ENCODE measurements at places on chromosomes 2 and 18.

- no peak for DNase-seq
Measured at GRCh38 chr2:65501836-65502235, 69.4 kb upstream of the SPRED2 start.

- no peak for DNase-seq
Measured at GRCh38 chr2:58235984-58236383, 5.1 kb downstream of the FANCL start.

DNA sequence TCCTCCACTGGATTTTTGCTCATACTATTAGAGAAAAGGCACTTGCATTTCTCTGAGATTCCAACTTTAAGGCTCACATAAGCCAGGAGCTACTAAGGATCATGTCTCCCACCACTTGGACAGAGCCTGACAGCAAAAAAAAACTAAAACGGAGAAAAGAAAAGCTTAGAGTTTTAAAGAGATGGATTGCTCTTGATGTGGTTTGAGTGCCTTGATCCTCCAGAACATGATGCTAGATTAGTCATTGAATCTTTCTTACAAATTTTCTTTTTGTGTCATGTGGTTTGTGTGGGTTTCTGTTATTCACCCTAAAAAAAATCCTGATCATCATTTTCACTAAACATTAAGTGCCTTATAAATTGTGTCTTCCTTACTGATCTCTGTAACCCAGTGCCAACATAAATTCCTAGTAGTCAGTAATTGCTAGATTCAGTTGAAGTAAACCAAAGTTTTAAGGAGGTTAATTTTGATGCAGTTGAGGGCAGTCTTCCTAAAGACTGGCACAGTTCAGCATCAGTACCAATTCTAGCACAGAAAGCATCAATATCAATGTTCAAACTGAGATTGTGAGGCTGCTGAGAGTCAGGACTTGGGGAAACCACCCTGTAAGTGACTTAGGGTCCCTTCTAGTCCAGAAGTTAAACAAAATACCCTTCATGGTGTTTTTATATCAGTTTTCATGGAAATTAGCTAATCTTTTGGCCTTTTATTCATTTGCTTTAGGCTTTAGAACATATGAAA, 206.3 kb downstream of the RAD51AP2 start:
- DNase-seq: no peak

- DNase-seq: no peak
Measured at GRCh38 chr2:49251766-49252165, 97.5 kb upstream of the FSHR start.

- no peak for DNase-seq
Measured at GRCh38 chr18:42255908-42256765, 301.1 kb downstream of the PIK3C3 start.

DNA sequence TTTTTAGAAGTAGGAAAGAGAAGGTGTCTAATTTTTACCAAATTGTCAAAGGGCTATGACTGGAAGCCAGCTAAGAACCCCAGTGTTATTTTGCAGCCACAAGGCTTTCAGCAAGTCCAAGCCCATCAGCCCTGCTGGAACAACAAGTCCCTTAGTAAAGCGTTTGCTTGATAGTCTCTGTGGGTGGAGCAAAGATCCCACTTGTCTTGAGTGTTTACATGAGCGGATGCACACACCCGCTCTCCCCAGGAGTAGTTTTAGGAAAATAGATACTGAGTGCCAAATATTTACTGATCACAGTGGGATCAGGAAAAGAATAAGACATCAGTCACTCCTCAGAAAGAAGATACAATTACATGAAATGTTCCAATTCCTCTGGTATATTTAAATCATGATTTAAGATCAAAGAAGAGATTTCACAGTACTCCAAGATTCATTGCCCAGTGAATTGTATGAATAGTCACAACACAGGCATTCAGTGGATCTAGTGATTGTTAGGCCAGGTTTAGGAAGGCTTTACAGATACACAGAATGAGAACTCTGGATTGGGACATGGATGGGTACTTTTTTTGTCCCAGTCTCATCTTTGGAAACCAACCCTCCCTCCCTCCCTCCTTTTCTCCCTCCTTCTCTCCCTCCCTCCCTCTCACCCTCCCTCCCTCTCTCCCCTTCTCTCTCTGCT, 514.9 kb downstream of the PTPRM start:
- DNase-seq: no peak

DNA sequence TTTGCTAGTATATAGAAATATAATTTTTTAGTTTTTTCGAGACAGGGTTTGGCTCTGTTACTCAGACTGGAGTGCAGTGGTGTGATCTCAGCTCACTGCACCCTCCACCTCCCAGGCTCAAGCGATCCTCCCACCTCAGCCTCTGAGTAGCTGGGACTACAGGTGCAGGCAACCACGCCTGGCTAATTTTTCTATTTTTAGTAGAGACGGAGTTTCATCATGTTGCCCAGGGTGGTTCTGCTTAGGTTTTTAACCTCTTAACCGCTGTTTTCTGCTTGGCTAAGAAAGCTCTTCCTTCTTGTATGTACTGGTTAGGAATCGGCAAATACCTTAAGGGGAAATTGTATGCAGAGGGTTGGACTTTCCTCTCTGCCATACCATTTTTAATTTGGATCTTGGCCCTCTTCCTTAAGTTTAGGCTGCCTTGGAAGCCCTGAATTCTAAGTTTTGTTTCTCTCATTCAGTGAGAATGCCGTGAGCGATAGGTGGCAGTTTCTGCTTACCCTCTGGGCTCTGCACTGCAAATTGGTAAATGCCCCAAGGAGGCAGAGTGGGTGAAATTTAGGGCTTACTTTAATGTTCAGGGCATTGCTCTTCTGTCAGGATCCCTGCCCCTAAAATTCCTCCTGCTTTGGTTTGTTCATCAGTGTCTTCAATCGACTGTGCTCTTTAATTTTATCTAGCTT, 32.3 kb downstream of the EML6 start:
- DNase-seq: no peak

DNA sequence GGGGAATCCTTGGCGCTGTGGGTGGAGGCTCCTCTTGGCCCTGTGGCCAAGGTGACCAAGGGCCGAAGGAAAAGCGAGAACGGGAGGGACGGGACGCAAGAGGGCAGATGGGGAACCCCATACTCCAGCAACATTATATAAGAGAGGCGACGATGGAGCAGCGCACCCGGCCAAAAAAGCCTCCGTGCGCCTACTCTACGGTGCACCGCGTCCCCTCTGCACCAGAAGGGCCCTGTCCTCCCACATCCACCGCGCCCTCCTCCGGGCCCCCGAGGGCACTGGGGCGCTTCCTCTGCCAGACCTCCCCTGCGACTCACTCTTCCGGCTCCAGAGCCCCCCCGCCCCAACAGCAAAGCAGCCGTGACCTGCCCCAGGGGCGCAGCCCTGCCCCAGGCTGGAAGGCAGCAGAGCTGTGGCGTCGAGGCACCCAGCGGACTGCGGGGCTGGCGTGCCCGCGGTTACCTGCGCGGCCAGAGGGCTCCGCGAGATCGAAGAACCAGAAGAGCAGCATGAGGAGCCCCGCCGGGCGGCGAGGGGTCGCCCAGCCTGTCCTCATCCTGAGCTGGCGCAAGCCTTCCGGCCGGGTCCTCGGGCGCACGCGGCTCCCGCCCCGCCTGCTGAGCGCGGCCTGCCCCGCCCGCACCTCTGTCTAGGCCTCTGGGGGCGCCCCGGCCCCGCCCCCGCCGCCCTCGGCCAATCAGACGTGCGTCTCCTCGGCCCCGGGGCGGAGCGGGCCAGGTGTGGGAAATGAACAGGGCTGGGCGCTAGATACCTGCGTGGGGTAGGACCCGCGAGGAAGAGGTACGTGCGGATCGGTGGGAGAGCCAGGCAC, 106.3 kb upstream of the CD302 start:
- DNase-seq: no peak

- no peak for DNase-seq
Measured at GRCh38 chr2:157897106-157897971, 21.2 kb upstream of the ACVR1 start.

DNA sequence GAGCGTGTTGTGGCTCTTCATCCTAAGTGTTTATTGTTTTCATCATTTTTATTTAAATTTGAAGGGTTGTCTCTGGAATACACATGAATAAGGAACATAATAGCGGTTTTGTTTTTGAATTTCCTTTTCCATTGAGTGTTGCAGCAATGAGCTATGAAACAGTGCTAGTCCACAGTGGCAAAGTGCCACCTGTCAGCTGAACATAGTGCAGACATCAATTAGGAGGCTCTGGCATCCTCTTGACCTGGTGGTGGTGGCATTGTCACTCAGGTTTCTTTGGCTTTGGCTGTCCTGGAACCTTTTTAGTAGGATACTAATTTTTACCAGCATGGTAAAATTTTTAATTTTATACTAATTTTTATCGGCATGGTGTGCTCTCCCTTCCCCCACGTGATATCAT, 63.2 kb downstream of the UGGT1 start:
- no peak for DNase-seq

- DNase-seq: no peak
Measured at GRCh38 chr18:7725473-7725872, 158.4 kb downstream of the PTPRM start.

- no peak for DNase-seq
Measured at GRCh38 chr2:69975853-69976462, 14.5 kb upstream of the ASPRV1 start.

GRCh38 chr2:237479747-237480146, 7.3 kb upstream of the MLPH start:
- no peak for DNase-seq

GRCh38 chr2:120683701-120684100, 52.0 kb upstream of the GLI2 start:
- DNase-seq: no peak

- no peak for DNase-seq
Measured at GRCh38 chr2:23662941-23663920, 263.7 kb downstream of the ATAD2B start.

- DNase-seq: no peak
Measured at GRCh38 chr2:109009920-109010610, 21.0 kb upstream of the EDAR start.

- no peak for DNase-seq
Measured at GRCh38 chr2:24492421-24493279, 1.6 kb downstream of the NCOA1 start.

DNA sequence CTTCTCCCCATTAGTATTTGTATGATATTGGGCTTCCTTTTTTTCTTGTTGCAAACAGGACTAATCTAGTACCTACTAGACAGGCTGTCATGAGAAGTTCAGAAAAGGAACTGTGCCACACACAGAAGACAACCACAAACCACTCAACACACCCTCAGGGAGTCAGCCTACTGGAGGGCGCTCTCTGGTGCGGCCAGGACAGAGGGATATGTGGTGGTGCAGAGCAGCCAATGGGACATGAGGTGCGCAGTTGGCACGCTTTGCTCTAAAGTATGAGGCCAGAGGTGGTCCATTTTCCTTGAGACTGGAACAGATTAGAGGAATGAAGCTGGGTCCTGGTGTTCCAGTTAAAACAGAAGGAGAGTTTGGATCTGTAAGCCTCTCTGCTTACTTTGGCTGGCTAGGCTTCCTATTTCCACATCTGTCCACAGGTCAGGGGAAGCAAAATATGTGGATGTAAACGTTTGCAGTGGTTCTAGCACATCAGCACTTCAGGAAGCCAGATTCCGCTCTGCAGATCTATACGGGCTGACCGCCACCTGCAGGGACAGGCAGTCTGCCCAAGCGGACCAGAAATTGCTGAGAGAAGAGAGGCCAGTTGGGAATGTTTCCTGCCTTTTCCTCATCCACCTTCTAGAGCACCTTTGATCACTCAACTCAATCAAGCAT, 114.1 kb downstream of the GFPT1 start:
- no peak for DNase-seq

DNA sequence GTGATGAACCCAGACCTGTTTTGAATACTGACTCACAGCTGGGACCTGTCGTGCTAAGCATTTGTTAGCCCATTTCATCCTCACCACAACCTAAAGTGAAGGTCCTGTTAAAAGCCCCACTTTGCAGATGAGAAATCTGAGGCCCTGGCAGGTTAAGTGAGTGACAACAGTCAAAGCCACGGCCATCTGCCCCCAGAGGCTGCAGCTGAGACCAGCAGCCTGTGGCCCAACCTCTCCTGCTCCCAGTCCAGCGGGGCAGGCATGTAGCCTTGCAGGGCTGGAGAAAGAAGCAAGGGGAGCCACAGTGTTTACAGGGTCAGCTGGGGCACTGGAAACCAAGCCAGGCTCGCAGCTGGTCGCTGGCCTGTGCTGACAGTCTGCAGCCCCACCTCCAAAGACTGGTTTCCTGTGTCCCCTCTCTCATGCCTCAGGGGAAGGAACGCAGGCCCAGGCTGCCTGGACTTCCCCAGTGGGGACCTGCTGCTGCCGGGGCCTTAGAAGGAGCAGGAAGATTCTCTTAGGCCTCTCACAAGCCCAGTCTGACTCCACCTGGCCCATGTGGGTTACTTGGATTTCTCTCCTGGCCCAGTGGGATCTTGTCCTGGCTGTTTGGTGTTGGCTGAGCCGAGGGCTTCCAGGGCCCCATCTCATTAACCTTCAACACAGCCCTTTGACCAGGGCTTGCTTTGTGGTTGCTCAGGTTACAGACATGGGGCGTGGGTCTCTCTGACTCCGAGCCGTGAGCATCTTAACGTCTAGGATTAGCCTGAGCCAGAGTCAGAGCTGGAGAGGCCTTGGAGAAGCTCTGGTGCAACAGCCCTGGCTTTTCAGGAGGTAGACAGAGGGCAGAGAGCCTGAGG, 1.7 kb downstream of the INPP5D start:
- no peak for DNase-seq

DNA sequence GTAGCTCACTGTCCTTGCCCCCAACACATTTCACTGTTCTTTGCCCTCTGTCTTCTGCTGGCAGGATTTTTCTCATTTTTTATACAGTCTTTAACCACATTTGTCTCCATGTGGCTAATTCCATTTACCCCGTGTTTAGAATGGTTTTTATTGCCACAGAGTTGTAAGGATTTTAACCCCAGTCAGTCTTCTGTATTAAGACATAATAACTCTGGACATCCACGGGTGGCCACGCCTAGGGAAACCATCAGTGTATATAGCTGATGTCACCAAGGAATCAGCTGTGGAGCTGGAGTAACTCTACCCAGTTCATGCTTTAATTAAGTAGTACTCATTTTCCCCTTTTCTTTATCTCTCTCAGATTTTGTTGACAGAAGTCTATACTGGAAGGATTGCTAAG, 139.8 kb downstream of the MAP4K4 start:
- no peak for DNase-seq

- no peak for DNase-seq
Measured at GRCh38 chr2:88265352-88266303, 95.5 kb downstream of the THNSL2 start.
